Activated CD4-positive, alpha-beta T cell treated with anti-CD3 and anti-CD28 coated beads, Interleukin-2, amount 10 ng/mL, durations not matched to agents 24 days and 14 days (primary cell): ENCODE measurements at places on chromosomes 6 and 20. TPM values are rescaled to one million over a fixed set of nuclear protein-coding genes. Genes with fewer than 3 reads are reported as not detected.

- no peak overlapping the region for H3K4me3 ChIP-seq
- H3K27me3 ChIP-seq: no peaks in the 10 kb centered on the region
- no peak for DNase-seq
- no peak overlapping the region for H3K27ac ChIP-seq
These were observed 72.2 kb downstream of the GINS1 start for GRCh38 chr20:25479638-25480037.

GRCh38 chr6:21278375-21278745, 315.2 kb upstream of the SOX4 start:
- H3K4me1 ChIP-seq: no peaks in the 10 kb centered on the region
- H3K4me3 ChIP-seq: no peak overlapping the region
- DNase-seq: no peak
- no peak overlapping the region for H3K27ac ChIP-seq
- no peaks in the 10 kb centered on the region for H3K27me3 ChIP-seq

The TSBP1 gene
- not detected in 2 replicates for total RNA-seq

The PSMG4 gene
- 33.4 and 35.6 TPM in 2 replicates for total RNA-seq

The BPI gene
- not detected in 2 replicates for total RNA-seq
